Spleen (tissue), 13 donors: ENCODE measurements at places on chromosomes 11 and 22. TPM values are rescaled to one million over a fixed set of nuclear protein-coding genes. Genes with fewer than 3 reads are reported as not detected.

- peaks cover 15% of the 10 kb centered on the region for H3K4me1 ChIP-seq
- H3K27me3 ChIP-seq = peaks cover 5% of the 10 kb centered on the region
- H3K27ac ChIP-seq = no peak overlapping the region
- H3K4me3 ChIP-seq = no peak overlapping the region
- H3K36me3 ChIP-seq = no peaks in the 10 kb centered on the region
Measured at GRCh38 chr22:43312608-43313007, 30.6 kb downstream of the SCUBE1 start.

DNA sequence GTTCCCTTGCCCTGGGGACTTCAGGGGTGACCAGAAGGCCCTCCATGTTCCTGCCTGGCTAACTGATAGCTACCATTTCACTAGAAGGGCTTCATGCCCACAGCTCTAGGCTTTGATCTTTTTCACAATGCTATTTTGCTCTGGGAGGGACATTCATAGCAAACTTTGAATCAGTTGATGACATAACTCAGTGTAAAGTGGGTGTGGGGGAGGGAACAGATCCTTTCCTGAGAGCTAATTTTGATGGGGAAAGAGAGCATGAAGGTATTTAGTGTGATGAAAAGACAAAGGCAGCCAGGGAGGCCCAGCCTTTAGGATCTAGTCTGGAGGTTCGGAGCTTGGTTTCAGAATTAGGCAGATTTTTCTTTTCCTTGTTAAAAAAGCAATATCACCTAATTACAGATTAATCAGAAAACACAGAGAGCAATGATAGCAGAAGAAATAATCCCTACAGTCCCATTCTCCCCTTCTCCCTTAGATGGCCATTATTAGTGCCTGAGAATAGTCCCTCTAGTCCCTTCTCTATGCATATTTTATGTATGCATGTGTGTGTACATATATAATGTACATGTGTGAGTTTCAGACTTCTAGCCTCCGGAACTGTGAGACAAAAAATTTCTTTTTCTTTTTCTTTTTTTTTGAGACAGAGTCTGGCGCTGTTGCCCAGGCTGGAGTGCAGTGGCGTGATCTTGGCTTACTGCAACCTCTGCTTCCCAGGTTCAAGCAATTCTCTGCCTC is 46.9 kb downstream of the YWHAH start:
- H3K36me3 ChIP-seq = no peaks in the 10 kb centered on the region
- no peak for DNase-seq
- H3K27ac ChIP-seq = no peak overlapping the region

DNA sequence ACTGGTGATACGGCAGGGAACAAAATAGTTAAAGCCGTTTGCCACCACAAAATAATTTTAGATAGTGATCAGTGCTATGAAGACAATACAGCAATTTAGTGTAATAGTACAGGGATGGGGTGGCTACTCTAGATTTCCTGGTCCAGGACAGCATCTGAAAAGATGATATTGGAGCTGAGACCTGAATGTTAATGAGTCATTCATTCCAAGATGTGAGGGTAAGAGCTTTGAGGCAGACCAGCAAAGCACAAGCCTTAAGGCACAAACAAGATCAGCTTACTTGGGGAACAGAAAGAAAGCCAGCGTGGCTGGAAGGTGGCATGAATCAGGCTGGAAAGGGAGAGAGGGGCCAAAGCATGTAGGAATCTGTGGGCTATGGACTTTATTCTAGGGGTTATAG is 132.3 kb downstream of the TRIM44 start:
- peaks cover 4% of the 10 kb centered on the region for H3K36me3 ChIP-seq
- no peak for DNase-seq
- no peaks in the 10 kb centered on the region for H3K27me3 ChIP-seq
- H3K27ac ChIP-seq = no peak overlapping the region

- no peaks in the 10 kb centered on the region for H3K36me3 ChIP-seq
- no peak overlapping the region for H3K27ac ChIP-seq
- no peak overlapping the region for H3K4me3 ChIP-seq
- H3K27me3 ChIP-seq = no peaks in the 10 kb centered on the region
- H3K4me1 ChIP-seq = no peaks in the 10 kb centered on the region
Measured at GRCh38 chr11:106447631-106448191, 370.2 kb downstream of the AASDHPPT start.

DNA sequence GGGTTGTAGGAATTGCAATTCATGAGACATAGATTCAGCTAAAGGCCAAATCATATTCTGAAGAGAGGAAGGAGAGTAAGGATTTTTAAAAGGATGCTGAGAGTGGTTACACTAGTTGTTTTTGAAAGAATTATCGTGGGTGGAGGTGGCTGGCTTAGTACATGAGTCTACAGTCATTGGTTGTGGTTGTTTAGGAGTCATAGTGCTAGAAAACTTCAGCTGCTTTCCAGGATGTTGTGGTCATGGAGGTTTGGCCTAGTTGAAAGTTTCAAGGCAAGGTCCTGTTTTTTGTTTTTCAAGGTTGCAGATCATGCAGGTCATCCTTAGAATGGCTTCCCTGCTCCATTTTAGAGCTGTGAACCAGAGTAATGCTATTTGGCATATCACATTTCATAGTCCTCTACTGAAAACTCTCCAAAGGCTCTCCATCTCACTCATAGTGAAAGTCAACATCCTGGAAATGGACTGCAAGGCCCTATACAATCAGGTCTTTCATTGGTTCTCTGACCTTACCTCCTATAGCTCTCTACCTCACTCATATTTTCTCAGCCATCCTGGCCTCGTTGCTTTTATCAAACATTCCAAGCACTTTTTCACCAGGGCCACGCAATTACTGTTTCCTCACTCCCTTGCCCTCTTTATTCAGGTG is 26.1 kb upstream of the ZBTB44 start:
- no peaks in the 10 kb centered on the region for H3K36me3 ChIP-seq
- DNase-seq = no peak
- no peaks in the 10 kb centered on the region for H3K27me3 ChIP-seq
- no peaks in the 10 kb centered on the region for H3K4me1 ChIP-seq
- no peak overlapping the region for H3K4me3 ChIP-seq
- H3K27ac ChIP-seq = no peak overlapping the region

DNA sequence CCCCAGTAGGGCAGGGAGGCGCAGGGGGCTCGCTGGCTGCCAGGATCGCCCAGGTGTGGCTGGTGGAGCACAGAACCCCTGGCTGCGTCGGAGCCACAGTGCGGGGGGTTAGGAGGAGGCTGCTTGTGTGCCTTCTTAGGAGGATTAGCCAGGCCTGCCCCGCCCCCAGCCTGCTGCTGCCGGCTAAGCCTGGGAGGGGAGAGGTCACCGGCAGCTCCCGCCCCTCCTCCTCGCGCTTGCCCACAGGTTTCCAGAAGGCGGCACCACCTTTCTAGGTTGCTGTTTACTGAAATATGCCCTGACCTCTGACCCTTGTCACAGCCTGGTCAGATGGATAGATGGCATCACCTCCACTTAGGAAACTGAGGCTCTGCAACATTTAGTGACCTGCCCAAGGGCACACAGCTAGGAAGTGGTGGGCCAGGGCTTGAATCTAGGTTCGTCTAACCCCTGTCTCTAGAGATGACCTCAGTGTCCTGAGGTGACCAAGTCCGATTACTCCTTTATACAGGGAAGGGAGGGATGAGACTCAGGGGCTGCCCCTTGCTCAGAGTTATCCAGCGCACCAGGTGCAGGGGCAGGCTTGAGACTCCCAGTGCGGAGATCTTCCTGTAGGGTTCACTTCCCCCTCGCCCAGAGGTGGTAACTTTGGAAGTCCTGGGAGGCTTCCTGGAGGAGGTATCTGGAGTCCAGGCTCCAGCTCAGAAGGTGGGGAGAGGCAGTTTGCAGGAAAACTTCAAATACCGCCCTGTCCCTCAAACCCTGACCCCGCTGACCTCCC is 44.0 kb downstream of the MYO7A start:
- no peak overlapping the region for H3K4me3 ChIP-seq
- peaks cover 53% of the 10 kb centered on the region for H3K4me1 ChIP-seq
- no peak for DNase-seq
- no peaks in the 10 kb centered on the region for H3K36me3 ChIP-seq
- H3K27me3 ChIP-seq = no peaks in the 10 kb centered on the region

DNA sequence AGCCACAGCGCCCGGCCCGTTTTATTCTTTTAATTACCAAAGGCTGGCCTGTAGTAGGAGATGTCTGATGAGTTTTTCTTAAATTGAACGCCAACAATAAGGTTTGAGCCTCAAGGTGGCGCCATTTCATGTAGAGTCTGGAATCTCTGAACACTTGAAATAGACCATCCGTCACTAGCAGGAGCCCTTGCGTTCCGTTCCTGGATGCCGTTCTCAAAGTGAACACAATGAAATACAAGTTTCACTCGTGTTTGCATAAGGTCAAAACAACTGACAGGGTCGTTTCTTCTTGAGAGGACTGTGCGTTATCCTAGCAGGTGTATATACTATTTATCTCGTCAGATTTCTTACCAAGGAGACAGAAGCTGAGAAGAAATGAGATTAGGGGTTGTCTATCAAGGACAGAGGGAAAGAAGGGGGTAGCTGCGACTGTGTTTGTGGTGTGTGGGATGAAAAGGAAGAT is 18.7 kb upstream of the SCGB1D1 start:
- H3K4me1 ChIP-seq = no peaks in the 10 kb centered on the region
- H3K27me3 ChIP-seq = peaks cover 46% of the 10 kb centered on the region
- no peak for DNase-seq
- no peaks in the 10 kb centered on the region for H3K36me3 ChIP-seq

DNA sequence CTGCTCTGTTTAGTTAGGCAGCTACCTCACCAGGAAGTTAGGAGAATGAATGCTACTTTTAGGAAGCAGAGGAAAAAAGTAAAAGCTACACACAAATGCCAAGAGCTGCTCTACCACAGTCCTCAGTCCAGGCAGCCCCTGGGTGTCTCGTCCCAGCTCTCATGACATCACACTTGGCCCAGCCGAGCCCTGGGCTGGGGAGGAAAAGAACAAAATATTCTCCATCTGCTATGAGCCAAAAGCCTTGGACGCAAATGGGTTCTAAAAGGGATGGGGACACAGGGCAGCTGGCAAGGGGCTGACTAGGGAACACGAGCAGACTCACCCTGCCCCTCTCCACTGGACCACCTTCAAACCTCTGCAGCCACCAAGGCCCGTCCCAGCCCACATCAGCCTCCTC is 26.1 kb downstream of the TMEM184B start:
- H3K27ac ChIP-seq = no peak overlapping the region
- H3K27me3 ChIP-seq = no peaks in the 10 kb centered on the region
- H3K36me3 ChIP-seq = peaks cover 59% of the 10 kb centered on the region
- no peaks in the 10 kb centered on the region for H3K4me1 ChIP-seq

DNA sequence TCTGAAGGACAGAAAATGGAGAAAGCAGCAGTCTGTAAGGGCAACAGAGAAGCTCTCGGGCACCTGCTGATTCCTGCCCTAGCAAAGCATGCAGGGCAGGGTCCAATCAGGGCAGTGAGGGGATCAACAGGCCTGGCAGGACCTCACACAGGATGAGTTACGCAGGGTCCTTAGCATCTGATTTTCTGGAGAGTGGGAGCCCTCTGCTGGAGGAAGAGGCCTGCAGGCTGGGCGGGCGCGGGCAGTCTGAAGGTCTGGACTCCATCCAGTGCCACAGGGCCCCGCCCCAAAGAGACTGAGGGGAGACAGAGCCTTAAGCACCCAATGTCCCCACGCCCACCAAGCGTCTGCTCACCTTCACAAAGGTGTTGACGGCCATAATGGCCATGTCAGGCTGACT is 28.9 kb downstream of the AP1B1 start:
- peaks cover 11% of the 10 kb centered on the region for H3K4me1 ChIP-seq
- H3K36me3 ChIP-seq = peaks cover 91% of the 10 kb centered on the region
- no peaks in the 10 kb centered on the region for H3K27me3 ChIP-seq
- no peak overlapping the region for H3K4me3 ChIP-seq

GRCh38 chr11:279966-280705 is 1.9 kb downstream of the NLRP6 start:
- H3K4me3 ChIP-seq = peak overlapping the region; percentile 36
- peaks cover 32% of the 10 kb centered on the region for H3K36me3 ChIP-seq
- peaks cover 26% of the 10 kb centered on the region for H3K4me1 ChIP-seq
- H3K27ac ChIP-seq = peak overlapping the region; percentile 33

DNA sequence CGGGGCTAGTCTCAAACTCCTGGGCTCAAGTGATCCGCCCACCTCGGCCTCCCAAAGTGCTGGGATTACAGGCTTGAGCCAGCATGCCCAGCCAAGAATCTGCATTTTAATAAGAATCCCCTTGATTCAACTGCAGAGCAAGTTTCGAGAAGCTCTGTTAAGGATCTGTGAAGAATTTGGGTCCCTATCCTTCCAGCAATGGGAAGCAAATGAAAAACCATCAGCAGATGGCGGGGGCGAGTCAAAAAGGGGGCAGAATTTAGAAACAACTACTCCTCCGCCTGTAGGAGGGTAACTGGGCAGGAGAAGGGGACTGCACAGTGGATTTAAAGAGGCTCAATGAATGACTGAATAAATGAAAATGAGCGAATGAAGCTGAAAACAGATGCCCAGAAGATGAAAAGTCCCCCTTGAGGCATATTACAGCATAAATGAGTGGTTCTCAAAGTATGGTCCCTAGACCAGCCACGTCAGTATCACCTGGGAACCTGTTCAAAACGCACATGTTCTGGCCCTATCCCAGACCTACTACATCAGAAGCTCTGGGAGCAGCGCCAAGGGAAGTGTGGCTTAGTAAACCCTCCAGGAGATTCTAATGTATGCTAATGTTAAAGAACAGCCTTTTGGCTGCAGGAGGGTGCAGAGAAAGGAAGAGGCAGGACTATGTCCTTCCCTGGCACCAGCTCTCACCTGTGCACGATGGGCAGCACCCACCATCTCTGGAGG is 15.0 kb downstream of the VWCE start:
- H3K4me3 ChIP-seq = no peak overlapping the region
- DNase-seq = no peak
- H3K27ac ChIP-seq = no peak overlapping the region
- H3K36me3 ChIP-seq = no peaks in the 10 kb centered on the region
- H3K4me1 ChIP-seq = no peaks in the 10 kb centered on the region

GRCh38 chr11:65894034-65894591 is 3.6 kb downstream of the CCDC85B start:
- peak overlapping the region; percentile 96 for H3K27ac ChIP-seq
- peak; percentile 95 for DNase-seq
- no peaks in the 10 kb centered on the region for H3K36me3 ChIP-seq
- peaks cover 2% of the 10 kb centered on the region for H3K27me3 ChIP-seq

DNA sequence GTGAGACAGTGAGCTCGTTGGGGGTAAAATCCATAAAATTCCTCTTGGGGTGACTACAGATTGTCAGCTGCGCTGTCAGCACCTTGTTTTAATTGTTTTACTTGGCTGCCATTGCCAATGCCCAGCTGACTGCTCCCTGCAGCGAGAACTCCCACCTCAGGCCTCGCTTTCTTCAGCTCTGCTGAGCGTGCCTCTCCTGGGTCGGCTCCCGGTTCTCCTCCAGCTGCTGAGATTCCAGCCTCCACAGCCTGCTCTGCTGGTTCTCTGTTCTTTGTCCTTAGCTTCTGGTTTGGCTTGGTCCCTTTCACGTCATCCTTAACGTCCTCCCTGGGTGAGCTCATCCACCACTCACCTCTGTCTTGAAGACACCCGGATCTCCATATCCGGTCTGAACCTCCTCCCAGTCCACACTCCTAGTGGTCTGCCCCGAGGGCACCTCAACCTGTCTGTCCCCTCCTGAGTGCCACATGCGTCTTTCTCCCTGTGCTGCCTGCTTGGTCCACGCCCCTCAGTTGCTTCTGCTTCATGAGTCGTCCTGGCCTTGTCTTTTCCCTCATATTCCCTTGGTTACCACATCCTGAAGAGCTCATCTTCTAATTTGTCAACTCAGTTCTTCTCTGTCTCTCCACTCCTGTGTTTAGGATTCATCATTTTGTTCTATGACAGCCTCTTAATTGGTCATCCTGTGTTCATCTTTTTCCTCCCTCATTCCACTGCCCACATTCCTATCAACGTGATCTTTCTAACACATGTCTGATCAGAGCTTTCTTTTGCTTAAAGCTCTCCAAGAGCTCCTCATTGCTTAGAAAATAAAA is 35.6 kb downstream of the BMAL1 start:
- no peaks in the 10 kb centered on the region for H3K36me3 ChIP-seq
- peaks cover 46% of the 10 kb centered on the region for H3K4me1 ChIP-seq
- H3K4me3 ChIP-seq = no peak overlapping the region

The SELENOM gene
- total RNA-seq = 53.9 TPM

The LRRC10B gene
- total RNA-seq = 0.35 TPM

The PANX2 gene
- 1.9 TPM for total RNA-seq

The ROM1 gene
- 4.7 TPM for total RNA-seq
